ENCODE measurements at places on chromosomes 11 and 22.

- no peak for DNase-seq
Observed at GRCh38 chr11:95325777-95326258, 94.8 kb upstream of the SESN3 start.

DNA sequence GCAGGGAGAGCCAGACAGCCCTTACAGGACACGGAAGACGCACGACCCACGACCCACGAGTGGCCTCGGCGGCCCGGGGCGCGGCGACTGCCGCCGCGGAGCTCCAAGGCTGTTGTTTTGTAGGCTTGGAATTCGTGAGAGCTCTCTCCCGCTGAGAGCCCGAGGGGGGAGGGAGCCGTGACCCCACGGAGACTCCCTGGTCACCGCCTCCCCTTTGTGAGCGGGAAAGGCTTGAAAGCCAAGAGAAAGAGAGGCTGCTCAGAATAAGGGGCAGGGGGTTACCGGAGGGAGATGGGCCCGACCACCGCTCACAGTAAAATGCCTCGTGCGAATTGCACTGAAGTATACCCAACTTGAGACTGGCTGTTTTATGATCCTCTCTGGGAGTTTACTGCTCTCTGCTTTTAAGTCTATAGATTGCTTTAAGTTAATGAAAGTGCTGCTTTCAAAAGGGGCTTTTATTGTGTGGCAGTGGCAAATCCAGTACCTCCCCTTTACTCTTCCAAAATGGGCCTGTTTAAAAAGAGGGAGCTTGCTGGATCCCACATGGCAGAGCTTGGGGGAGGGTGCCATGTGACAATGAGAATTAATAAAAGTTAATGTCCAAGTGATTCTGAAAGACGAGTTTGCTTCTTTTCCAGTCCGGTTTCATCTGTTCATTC lies 2.9 kb downstream of the PKNOX2 start:
- DNase-seq = no peak

- DNase-seq = no peak
Observed at GRCh38 chr11:128069665-128070064, 517.7 kb downstream of the ETS1 start.

GRCh38 chr11:40202589-40203270 lies 1256.7 kb downstream of the LRRC4C start:
- no peak for DNase-seq

GRCh38 chr22:34501366-34501965 lies 564.5 kb upstream of the ISX start:
- DNase-seq = no peak

- no peak for DNase-seq
Observed at GRCh38 chr22:32800158-32800882, 1.2 kb upstream of the TIMP3 start.

Data from activated CD4-positive, alpha-beta T cell treated with anti-CD3 and anti-CD28 coated beads for 24 hours (primary cell).